Heart left ventricle (tissue), 16 donors: ENCODE measurements at places on chromosomes 5 and 9. TPM values are rescaled to one million over a fixed set of nuclear protein-coding genes. Genes with fewer than 3 reads are reported as not detected.

DNA sequence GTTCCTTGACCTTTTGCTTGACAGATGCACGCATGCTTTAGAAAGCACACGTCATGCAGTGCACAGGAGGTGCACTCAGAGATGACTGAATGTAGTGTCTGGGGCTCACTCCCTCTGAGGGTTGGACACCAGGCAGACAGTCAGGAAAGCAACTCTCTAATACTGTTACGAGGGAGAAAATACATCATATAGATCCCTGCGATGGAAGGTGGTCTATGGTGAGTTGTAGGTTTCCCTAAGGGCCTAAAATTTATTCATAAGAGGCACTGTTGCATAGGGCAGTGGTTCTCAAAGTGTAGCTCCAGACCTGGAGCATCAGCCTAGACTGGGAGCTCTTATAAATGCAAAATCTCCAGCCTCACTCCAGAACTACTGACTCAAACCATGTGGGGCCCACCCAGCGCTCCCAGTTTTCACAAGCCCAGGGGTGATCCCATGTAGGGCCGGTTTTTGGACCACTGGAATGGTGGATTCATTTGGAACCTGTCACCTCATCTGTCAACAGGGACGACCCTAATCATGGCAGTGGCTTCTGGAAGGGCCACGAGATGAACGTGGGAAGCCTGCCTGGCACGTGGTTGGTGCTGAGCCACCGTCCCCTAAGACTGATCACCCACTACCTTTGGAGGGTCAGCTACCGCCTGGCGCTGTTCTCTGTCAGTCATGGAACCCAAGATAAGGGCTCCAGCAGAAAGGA, 16.8 kb upstream of the PHF19 start:
- H3K27ac ChIP-seq = peak overlapping the region; percentile 48
- no peak for DNase-seq
- H3K27me3 ChIP-seq = no peaks in the 10 kb centered on the region
- H3K36me3 ChIP-seq = no peaks in the 10 kb centered on the region
- no peak overlapping the region for H3K4me3 ChIP-seq

- H3K27ac ChIP-seq = no peak overlapping the region
- no peak for DNase-seq
Observed at GRCh38 chr9:106482733-106483132, 380.2 kb upstream of the ZNF462 start.

- DNase-seq = no peak
- H3K27me3 ChIP-seq = no peaks in the 10 kb centered on the region
- no peak overlapping the region for H3K27ac ChIP-seq
- H3K4me3 ChIP-seq = no peak overlapping the region
- H3K36me3 ChIP-seq = no peaks in the 10 kb centered on the region
Observed at GRCh38 chr9:134983074-134983473, 65.4 kb upstream of the FCN1 start.

TEX48 gene
- total RNA-seq = not detected

DNA sequence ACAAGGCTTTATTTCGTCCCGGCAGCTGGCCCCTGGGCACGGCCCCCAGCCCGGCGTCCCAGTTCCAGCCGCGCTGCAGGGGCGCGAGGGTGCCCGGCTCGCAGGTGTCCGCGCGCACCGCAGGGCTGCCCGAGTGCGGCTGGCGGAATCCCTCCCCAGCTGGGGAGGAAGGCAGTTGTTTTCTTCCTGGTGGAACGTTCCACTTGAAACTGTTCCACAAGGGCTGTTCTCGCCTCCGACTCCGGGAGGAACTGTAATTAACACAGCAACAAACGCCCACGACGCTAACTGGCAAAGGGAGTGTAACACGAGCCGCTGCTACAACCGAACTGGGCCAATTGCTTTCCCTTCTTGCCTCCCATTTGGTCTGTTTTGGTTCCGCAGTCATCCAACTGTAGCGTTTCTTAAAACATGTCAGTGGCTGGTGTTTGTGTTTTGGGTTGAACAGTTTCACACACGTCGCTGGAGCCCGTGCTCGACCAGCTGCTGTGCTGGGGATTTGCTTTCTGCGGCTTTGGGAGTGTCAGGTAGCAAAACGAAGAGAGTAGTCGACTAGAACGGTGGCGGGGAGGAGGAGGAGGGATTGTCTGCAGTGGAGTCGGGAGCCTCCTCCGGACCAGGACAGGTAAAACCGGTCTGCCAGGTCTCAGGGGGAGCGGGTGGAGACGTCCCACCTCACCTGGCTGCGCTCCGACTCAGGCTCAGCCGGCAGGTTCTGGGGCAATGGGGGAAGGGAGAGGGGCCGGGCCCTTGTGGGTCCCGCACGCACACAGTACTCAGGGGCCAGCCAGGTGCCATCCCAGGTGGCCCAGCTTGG, 131.6 kb upstream of the NIPBL start:
- peaks cover 26% of the 10 kb centered on the region for H3K4me1 ChIP-seq
- H3K27ac ChIP-seq = peak overlapping the region; percentile 6

GRCh38 chr9:95750725-95751519, 124.6 kb upstream of the ERCC6L2 start:
- no peaks in the 10 kb centered on the region for H3K4me1 ChIP-seq
- no peak for DNase-seq
- H3K4me3 ChIP-seq = no peak overlapping the region
- H3K36me3 ChIP-seq = no peaks in the 10 kb centered on the region
- peaks cover 16% of the 10 kb centered on the region for H3K27me3 ChIP-seq

FSTL4 gene
- 0.31 TPM for total RNA-seq

GRCh38 chr5:141411575-141411974, 1.2 kb upstream of the PCDHGA10 start:
- DNase-seq = no peak
- peaks cover 3% of the 10 kb centered on the region for H3K36me3 ChIP-seq
- H3K4me3 ChIP-seq = no peak overlapping the region
- H3K4me1 ChIP-seq = no peaks in the 10 kb centered on the region

- H3K27ac ChIP-seq = no peak overlapping the region
- no peaks in the 10 kb centered on the region for H3K4me1 ChIP-seq
- H3K36me3 ChIP-seq = no peaks in the 10 kb centered on the region
- no peak for DNase-seq
- no peak overlapping the region for H3K4me3 ChIP-seq
Observed at GRCh38 chr5:60066502-60066901, 173.0 kb upstream of the PDE4D start.

SPATA31C1 gene
- total RNA-seq = not detected

GRCh38 chr9:26888271-26888670, 4.3 kb downstream of the CAAP1 start:
- DNase-seq = no peak
- H3K36me3 ChIP-seq = peaks cover 29% of the 10 kb centered on the region
- H3K4me3 ChIP-seq = no peak overlapping the region
- H3K27me3 ChIP-seq = no peaks in the 10 kb centered on the region
